ENCODE measurements at places on chromosomes 4 and X.

- DNase-seq: no peak
Observed at GRCh38 chrX:151419782-151420181, 22.8 kb downstream of the VMA21 start.

DNA sequence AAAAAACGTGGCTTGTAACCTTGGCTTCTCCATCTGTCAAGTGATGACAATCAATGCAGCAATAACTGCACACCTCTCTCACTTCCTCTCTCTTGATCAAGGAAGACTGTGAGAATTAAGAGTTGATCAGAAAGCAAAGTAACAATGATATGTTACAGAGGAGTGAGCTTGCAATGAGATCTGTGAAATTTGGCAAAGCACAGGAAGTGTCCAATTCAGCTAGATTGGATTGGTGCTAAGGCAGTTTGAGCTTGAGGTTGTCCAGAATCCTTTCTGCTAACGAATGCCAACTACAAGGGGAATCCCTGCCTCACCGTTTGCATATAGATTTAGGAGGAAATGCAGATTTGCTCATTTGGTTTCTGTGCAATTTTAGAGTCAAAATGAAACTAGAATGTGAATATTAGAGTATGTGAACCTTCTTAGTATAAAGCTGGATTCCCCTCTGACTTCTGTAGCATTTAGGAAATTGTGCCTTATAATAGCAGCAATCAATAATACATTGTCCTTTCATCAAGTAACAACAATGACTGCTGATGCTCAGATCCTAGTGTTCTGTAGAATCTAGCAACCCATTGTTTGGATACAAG lies 346.4 kb downstream of the PTTG2 start:
- DNase-seq: no peak

GRCh38 chr4:97548943-97549583 lies 594.2 kb downstream of the STPG2 start:
- DNase-seq: no peak

DNA sequence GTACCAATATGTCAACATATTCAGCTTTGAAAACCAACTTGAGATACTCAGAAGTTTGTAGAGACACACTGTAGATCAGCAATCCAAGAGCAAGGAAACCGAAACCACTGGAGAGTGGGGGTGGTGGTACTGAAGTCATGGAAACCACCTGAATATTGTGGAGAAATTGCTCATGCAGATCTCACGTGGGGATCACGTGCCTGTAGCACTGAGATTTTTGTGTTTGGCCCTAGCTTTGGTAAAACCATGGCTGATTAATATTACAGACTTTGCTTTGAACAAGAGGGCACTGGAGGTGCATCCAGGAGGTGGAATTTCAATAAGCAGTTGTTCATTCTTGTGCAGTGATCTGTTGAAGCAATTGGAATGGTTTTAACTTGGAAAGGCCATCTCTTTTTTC lies 47.2 kb downstream of the GBA3 start:
- no peak for DNase-seq

DNA sequence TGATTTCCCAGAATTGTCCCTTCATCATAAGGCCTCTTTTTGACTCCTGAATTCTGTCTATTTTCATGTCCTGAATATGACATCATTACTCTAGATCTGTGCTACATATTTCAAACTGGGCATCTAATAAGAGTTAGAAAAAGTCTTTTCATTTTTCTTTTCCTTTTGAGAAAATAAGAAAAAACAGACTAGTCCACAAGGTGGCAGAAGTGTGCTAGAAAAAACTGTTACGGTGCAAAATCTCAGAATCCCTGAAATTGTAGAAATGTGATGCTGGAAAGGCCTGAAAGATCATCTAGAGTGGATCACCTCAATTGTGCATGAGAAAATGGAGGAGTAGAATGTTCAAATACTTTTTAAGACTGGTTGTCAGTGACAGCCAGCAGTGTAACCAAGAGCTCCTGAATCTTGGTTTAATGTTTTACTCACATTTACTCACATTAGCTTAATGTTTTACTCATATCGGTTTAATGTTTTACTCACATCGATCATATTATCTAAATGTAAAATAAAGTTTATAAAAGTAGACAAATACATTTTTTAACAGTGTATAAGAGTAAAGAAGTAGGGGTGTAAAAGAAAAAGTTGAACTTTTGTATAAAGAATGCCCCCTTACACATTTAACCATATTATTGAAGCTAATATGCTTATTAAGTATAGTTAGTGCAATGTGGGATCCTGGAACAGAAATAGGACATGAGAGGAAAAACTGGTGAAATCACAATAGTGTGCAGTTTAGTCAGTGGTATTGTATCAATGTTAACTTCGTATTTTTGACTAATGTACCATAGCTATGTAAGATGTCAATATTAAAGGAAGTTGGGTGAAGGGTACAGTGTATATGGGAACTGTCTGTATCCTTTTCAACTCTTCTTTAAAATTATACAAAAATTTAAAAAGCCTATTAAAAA lies 15.2 kb downstream of the ASB11 start:
- DNase-seq: no peak

DNA sequence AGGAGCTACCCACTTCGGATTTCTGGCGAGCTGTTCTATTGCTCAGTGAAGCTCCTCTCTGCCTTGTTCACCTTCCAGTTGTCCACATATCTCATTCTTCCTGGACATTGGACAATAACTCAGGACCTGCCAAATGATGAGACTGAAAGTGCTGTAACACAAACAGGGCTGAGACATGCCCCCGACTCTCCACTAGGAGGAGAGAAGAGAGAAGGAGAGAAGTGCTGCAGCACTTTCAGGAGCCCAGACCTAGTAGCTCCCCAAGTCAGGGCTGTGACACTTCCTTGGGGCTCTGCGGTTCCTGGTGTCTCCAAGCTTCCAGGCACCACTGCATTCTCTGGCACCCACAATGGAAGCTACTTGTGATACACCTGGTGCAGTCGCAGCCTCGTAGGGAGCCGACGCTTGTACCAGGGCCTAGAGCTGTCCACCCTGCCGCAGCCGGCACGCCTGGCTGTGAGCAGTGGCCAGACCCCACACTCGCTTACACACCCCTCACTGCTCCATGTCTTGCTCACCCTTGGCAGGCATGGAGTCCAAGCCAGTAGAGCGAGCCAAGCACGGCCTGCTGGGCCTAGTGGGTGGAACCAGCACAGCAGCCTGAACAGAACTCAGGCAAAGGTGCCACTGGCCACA lies 234.9 kb downstream of the TECRL start:
- DNase-seq: no peak

DNA sequence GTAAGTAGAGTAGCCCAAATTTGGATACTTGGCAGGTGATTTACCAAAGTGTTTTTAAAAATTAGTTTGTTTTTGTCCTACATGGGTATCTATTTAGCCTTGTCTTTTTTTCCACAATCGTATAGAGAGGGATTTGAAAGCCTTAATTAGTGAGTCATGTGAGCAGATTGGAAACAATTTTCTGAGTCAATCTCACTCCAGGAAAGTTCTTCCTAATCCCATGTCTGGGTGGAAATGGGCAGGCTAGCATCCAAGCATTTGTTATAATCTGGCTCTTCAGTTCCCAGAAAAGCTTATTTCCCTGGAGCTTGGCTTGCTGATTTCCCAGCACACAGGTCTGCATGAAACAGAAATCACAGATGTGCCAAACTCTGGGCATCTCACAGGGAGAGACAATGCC lies 426.9 kb upstream of the BOD1L1 start:
- DNase-seq: no peak

DNA sequence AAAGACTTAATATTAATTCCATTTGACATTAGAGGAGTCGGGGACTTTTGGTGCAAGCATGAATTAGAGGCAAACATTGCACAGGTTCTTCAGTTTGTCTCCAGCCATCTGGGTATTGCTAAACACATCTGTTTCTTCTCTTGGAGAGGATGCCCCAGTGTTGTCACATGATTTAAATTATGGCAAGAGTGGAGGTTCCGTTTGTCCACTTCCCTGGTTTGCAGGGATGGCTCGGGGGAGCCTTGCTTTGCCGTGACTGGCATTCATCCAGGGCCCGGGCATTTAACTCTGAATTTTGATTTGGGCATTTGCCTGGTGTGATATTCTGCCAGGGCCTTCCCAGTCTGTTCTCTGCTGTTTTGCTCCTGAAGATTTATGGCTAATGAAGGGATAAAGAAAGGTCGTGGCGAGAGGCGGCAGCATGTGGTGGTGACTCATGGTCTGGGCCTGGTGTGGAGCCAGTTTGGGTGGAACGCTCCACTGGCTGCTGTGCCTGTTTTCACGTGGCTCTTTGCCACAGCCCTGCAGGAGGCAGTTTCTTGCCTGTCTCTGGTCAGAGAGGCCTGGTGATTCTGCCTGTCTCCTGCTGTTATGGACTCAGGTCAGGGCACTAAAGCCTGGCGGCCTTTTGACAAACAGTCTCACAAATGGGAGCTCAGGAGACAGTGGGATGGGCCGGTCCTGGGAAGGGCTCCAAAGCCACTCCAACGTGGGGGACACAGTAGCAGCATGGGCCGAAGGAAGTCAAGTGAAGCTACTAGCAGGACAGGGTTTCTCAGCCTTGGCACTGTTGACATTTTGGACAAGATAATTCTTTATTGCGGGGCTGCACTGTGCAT lies 99.4 kb upstream of the PGRMC2 start:
- DNase-seq: no peak

GRCh38 chr4:126969360-126970235 lies 663.2 kb upstream of the INTU start:
- no peak for DNase-seq

GRCh38 chrX:129230850-129231512 lies 292.3 kb downstream of the SMARCA1 start:
- DNase-seq: no peak

GRCh38 chrX:28189011-28189410 lies 207.8 kb upstream of the DCAF8L1 start:
- no peak for DNase-seq

- no peak for DNase-seq
Observed at GRCh38 chr4:16573739-16574138, 324.7 kb downstream of the LDB2 start.

- no peak for DNase-seq
Observed at GRCh38 chr4:122045533-122045932, 93.7 kb upstream of the TRPC3 start.

DNA sequence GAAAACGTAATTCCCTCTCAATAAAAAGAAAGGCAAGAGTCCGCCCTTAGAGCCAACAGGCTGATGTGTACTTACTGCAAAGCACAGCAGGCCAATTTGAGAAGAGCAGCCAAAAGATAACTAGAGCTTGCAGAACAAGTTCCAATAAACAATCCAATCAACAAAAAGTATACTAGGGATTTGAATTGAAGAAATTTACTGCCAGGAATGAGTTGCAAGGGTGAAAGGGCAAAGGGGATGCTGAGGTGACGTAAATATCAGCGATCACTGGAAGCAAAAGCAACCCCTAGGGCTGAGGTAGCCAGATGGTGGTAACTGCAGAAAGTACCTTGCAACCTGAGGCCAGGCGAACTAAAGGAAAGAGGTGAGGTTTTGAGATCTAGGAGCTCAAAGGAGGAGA lies 152.1 kb upstream of the TENM3 start:
- DNase-seq: no peak

GRCh38 chrX:123405231-123405630 lies 221.2 kb downstream of the GRIA3 start:
- DNase-seq: no peak

- DNase-seq: no peak
Observed at GRCh38 chr4:8522160-8523120, 57.8 kb upstream of the GPR78 start.

Measured in activated CD8-positive, alpha-beta memory T cell treated with anti-CD3 and anti-CD28 coated beads for 24 hours (primary cell).